Transverse colon (tissue), 4 donors: ENCODE measurements at places on chromosomes 11 and 22. TPM values are rescaled to one million over a fixed set of nuclear protein-coding genes. Genes with fewer than 3 reads are reported as not detected.

KRTAP5-7 gene
- total RNA-seq: 4.5 TPM

LINC01488 gene
- total RNA-seq: not detected

PARVG gene
- total RNA-seq: 6.7 TPM

CCDC87 gene
- not detected for total RNA-seq

TYMP gene
- 60.7 TPM for total RNA-seq

OR51V1 gene
- not detected for total RNA-seq

MS4A3 gene
- total RNA-seq: not detected

PLEKHA7 gene
- total RNA-seq: 112 TPM

MYOD1 gene
- total RNA-seq: not detected

ADORA2A gene
- total RNA-seq: 3.0 TPM

SPTBN2 gene
- total RNA-seq: 1.9 TPM

MYRF gene
- total RNA-seq: 14.2 TPM

MS4A6E gene
- not detected for total RNA-seq

OR52N4 gene
- total RNA-seq: not detected
